KG1 (cell line): ENCODE measurements at places on chromosomes 11 and 22.

GRCh38 chr11:61121917-61122316 is 19.6 kb downstream of the CD5 start:
- DNase-seq: no peak

DNA sequence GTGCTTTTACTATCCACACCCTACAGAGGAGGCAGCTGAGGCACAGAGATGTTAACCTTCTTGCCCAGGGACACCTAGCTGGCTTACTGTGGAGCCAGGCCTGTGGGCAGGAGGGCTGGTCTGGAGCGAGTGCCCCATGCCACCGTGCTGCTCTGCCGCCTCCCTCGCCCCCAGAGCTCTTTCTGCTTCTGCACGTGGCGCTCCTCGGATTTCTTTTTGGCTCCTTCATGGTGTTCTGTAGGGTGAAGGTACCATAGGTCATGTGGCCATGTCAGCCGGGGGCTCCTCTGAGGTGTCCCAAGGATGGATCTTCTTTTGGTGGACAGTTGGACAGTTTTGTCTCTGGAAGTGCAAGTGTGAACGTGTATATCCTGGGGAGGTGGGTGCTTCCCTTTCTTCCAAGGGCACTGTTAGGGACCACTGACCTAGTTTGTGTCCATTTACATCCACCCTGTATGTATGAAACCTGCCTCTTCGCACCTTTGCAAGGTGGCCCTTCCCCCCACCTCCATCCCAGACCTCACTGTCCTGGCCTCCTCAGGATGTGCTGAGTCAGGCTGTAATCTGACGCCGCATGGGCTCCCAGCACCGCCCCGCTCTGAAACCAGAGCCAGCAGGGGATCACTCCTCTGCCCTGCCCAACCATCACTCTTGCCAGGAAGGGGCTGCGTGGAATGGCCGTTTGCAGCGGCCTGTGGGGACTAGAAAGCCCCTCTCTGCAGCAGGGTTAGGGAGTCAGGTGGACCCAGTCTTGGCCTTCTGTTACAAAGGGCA is 31.7 kb downstream of the POLR3H start:
- no peak for DNase-seq

DNA sequence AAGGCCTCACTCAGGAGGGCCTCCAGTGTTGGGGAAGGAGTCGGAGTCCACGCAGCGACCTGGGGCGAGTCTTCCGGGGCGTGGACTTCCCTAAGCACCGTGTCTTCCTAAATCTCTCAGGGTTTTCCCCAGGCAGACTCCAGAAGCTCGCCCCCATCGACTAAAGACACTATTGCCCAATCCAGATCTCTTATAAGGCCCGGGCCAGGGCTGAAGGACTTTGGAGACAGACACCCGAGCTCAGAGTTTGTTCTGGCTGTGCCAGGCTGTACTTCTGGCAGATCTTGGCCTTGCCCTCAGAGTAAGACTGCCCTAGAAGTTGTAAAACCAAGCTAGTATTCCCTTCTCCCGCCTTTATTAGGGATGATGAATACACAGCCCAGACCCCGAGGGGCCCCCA is 191.4 kb downstream of the BUD13 start:
- no peak for DNase-seq

DNA sequence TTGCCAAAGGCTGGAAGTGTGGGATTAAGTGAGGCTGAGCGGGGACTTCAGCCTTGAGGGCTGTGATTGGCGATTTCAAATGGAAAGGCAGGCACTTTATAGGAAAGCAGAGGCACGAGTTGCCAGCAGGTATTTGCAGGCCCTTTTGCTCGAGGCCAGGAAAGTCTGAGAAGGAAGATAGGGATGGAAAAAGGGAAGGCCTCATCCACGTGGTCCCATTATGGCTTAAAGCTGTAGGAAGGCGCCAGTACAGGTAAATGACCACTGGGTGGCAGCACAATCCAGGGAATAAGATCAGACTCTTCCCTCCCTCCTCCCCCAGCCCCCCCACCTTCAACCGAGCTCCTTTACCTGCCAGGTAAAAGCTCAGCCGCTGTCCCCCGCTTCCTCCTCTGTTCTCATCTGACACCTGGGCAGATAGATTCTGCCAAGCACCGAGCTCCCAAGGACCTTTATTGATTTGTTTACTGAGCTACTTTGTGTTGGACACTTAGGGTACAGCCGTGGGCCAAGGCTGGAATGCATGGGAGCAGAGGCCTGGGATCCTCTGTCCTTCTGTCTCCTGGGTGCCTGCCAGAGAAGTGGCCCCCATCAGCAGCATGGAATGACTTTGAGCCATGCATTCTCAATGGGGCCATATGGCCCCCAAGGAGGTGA is 7.5 kb downstream of the P2RX3 start:
- DNase-seq: peak; percentile 76

DNA sequence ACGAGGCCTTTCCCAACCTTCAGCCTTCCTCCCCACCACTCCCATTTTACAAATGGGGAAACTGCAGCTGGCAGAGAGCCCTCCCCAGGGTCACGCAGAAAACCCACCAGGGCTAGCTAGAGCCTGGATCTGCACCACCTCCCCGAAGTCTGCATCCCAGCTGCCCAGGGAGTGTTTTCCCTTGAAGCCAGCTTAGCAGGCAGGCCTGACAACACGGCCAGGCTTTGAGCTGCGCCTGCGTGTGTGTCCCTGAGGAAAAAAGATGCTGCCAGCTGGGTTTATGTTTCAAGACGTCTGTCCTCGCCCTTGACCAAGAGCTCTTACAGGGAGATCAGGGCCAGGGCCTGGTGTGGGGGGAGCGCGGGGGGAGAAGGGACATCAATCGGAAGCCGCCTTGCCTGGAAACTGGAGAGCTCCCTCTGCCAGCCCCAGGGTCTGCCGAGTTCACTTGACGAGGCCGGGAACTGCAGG is 20.3 kb downstream of the WNT11 start:
- DNase-seq: no peak

DNA sequence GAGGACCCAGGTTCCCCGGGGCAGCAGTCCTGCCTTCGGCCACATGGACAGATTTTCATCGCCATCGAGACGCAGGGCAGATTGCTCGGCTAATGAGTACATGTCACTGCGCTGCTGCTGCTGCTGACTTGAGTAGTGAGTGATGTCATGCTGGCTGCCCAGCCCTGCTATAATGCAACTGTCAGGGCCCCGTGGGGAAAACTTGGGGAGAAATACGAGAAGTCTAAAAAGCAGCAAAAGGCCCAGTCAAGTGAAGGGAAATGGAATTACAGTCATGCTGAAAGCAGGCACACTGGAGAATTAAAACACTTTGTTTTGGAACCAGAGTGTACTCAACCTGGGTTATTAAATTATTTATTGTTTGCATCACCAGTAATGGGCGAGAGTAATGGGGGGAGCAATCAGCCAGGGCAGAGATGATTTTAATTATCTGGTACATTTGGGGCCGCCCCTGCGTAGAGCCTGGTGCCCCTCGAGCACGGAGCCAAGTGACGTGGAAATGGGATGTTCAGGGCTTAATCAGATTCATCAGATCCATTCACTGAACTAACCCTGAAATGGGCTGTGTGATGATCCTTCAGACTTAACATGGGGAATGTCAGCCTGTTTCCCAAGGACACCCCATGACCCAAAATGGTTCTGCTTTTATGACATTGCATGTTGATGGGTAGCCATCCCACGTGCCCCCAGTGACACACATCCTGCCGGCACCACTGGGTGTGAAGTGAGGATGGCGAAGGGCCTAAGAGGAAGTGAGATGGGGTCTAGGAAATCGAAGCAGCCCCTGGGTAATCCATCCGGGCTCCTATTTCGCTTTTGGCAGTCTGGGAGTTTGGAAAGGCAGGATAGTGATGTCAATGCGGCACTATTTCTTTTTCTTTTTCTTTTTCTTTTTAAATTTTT is 241.6 kb upstream of the CADM1 start:
- no peak for DNase-seq

- DNase-seq: no peak
These were observed 47.9 kb upstream of the SLC25A1 start for GRCh38 chr22:19226428-19226827.

DNA sequence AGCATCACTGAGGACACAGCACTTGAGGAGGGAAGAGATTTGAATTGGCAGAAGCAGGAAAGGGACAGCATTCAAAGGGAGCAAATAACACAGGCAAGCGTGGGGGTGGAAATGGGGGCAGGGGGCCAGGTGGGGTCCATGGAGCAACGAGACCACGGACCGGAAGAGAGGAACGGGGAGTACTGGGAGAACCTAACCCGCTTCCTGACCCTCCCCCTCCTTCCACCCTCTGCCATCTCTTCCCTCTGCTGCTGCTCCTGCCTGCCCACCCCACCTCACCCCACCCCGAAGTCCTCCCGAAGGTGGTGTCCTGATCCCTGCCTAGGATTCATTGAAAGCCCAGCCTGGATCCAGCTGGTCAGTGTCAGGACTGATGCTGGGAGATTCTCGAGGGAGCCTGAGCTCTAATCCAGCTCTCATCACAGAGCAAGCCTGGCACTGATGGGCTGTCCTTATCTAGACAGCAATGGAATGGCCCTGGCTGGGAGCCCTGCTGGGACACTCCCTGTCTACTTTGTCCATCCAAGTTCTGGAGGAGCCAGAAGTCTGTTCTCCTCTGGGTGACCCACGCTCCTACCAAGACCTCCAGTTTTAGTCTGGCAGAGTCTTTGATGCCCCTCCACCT is 105.0 kb downstream of the TRIM29 start:
- no peak for DNase-seq
